DMS153 (cell line): ENCODE measurements at places on chromosomes 3 and 15.
A peak's percentile ranks its signal among the peaks of the same experiment; 100 is the strongest.

GRCh38 chr3:139355476-139355875 is 11.7 kb downstream of the MRPS22 start:
- no peak for DNase-seq

GRCh38 chr15:98412852-98413251 is 235.5 kb upstream of the IGF1R start:
- DNase-seq, result no peak

- DNase-seq, result no peak
Observed at GRCh38 chr15:81286621-81287121, 37.3 kb downstream of the STARD5 start.

- no peak for DNase-seq
Observed at GRCh38 chr3:94525043-94525442, 462.2 kb downstream of the NSUN3 start.

GRCh38 chr3:8996216-8996615 is 32.9 kb upstream of the RAD18 start:
- DNase-seq, result no peak

DNA sequence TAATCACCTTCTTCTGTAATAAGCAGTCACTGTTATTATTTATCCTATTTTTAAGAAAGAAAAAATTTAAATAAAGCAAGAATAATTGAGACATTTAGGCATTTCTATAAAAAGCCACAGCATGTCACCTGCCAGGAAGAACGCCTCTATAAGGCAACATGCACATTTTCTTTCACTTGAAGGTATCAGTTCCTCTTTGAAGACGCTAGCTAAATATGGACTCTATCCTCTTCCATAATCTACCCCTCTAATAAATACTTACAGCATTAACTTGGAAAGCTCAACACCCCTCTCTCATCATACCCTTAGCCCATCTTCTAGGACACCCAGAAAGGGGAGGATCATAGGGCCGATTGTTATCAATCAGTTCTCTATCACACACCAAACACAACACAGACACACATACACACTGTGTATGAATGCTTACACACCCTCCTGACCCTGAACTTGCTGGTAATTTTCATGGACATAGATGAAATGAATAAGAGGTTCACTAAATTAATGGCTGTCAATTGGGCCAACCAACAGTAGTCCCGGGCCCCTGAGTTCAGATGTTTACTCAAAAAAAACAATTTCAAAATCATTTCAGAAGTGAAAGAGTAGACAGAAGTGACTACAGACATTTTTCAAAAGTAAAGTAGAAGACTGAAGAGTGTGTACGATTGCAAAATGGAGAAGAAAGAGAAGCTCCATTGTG is 102.5 kb downstream of the ZMAT3 start:
- no peak for DNase-seq

DNA sequence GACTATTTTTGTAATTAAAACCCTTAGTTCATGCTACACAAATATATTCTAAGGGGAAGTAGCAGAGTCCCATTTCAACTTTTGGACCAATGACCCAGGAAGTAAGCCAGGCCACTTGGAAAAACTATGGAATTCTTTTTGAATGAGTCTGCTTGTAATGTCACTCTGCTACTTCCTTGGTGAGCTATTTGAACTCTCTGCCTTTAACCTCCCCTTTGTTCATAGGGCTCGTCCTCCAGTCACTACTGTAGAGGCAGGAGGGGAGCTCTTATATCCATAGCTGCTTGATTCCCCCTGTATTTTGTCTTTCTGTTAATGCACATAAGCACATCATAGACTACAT is 119.6 kb downstream of the UACA start:
- no peak for DNase-seq

DNA sequence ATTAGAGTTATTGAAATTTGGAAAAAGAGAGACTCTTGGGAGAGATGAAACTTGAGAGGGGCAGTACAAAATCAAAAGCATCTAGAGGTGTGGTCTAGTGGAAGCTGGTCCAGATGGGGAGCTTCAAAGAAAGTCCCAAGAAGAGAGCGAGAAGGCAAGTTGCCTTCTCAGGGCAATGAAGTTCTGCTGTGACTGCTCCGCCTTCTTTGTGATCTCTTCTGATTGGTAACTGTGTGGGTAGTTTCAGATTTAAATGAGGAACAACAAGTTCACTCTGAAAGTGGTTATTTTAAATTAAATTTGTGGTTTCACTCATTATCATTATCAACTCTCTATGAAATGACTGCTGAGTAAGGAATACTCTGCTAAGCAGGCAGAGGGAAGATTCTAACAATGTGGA is 233.3 kb downstream of the NLGN1 start:
- no peak for DNase-seq

DNA sequence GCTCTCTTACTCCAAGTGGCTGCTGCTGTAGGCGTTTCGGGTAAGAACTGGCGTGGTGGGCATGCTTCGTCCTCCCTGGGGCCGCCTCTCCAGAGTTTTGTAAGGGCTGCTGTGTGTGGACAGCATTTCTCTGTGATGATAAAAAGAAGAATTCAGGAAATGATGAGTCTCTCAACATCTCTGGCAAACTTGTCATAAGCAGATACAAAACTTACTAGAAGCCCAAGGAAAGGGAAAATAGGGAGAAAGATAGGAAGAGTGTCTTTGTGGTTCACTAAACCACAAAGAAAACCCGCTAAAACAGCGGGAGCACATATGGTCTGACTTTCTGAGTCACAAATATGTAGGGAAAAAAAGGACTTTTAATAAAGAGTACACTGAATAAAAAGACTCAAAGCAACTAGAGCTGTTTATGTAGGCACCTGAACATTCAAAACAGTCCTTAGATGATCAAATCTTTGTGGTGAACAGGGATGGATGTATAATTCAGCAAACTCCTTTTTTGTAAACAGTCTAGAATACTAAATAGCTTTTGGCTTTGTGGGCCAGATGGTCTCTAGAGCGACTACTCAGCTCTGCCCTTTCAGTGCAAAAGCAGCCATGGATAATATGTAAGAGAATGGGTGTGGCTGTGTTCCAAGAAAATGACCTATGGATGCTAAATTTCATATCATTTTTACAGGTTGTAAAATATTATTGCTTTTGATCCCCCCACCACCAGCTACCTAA is 60.4 kb upstream of the LMOD3 start:
- no peak for DNase-seq

- DNase-seq, result no peak
Observed at GRCh38 chr3:73254062-73254461, 192.6 kb downstream of the EBLN2 start.

GRCh38 chr15:77634266-77634962 is 1.7 kb upstream of the LINGO1 start:
- peak; percentile 26 for DNase-seq

- no peak for DNase-seq
Observed at GRCh38 chr15:28942046-28942445, 56.3 kb downstream of the APBA2 start.

DNA sequence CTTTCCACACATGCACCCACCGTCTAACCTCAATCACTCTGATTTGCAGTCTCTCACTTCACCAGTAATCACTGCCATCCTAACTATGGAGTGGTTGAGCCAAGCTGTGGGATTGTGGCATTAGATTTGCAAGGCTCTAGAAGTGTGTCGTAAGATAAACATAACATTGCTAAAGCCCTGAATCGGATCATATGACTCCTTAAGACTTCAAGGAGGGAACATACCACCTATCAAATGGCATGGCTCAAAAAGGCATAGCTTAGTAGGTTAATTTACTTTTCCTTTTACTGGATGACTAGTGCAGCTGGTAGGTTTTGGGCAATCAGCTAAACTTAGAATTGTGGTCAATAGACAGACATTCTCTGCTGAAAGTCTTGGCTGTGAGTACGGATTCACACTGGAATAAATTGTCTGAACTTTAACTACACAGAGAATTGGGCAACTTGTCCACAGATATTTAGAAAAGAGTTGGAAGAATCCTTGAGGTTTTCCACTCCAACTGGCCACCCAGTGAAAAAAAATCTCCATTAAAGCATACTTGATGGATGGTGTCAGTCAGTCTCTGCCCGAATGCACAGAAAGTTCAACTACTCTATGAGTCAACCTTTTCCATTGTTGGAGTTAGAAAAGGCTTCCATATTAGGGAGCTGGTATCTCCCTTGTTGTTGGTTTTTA is 476.7 kb upstream of the CBLB start:
- no peak for DNase-seq

DNA sequence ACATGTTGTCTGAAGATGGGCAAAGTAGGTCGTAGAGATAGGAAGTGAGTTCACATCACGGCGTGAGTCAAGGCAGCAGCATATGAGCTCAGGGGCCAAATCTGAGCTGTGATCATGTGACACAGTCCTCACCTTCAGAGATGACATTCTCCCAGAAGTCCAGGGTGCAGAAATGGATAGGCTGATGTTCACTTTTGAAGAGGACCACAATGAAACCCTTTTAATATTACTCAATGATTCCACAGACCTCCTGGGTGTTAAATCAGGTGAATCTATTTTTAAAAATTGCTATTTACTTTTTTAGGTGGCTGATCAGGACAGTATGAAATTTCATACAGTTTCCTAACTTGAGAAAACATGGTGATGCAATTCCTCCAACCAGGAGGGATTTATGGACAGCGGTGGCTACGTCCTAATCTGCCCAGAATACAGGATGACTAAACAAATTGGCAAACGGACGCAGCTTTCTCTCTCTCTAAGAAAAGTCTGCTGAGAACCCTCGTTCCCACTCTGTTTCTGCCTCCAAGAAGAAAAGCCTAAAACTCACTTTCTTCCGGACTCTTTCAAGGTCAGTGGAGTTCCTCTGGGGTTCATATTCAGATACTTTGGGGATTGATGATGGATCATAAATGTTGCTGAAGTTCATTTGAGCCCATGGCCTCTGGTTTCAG is 34.4 kb downstream of the B3GNT5 start:
- no peak for DNase-seq

GRCh38 chr15:88736204-88736603 is 67.0 kb upstream of the ACAN start:
- no peak for DNase-seq

GRCh38 chr3:129525341-129525968 is 3.0 kb upstream of the RHO start:
- no peak for DNase-seq

DNA sequence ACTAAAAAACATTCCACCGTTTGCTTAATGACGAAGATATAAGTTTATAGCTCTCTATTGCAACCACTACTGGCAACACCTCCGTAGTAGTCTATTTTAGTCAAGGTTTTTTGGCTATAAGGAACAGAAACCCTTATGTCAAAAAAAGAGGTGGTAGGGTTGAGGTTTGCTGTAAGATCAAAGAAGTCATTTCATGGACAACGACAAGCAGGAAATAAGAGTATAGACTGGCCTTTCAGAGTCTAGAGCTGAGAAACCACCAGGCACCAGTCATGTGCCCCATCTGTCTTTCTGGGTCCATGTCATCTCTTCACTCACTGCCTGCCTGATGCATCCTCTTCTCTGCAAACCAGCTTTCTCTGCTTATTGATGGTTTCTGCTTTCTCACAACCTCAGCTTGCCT is 42.7 kb downstream of the THBS1 start:
- DNase-seq, result no peak

DNA sequence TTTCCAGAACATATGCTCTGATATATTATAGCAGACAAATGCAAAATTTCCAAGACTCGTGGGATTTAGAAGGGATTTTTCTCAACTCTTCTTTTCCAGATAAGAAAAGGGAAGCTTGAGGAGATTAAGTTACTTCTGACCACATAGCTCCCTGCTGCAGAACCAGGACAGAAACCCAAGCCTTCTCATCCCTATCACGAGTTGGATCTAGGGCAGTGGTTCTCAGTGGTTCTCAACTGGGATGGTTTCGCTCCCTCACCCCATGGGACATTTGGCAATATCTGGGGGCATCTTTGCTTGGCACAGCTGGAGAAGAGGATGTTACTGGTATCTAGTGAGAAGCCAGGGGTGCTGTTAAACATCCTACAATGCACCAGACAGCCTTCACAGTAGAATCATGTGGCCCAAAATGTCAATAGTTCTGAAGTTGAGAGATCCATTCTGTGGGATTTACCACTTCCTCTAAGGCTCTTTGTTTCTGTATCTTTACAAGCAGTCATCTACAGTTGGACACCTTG is 64.2 kb downstream of the LIPC start:
- DNase-seq, result no peak

DNA sequence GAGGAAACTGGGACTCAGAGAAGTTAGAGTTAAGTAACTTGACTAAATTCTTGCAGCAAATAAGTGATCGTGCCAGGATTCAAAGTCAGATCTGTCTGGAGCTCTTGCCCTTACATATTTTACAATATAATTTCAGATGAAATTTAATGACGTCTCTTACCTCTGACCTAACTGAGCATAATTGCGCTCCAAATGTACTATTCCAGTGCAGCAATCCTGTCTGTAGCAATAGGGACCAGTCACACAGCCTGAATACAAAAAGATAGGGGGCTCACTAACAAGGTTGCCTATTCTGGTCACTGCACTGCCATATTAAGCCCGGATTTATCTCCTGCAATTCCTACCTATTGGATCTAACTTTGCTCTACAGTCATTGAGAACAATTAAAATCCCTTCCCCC is 316.4 kb downstream of the ZBTB20 start:
- no peak for DNase-seq
